ENCODE measurements at places on chromosomes 7 and 10.

GRCh38 chr7:151494298-151495284 lies 25.1 kb downstream of the RHEB start:
- DNase-seq, result no peak

- no peak for DNase-seq
Observed at GRCh38 chr7:102892631-102893278, 20.0 kb upstream of the LRRC17 start.

- DNase-seq, result no peak
Observed at GRCh38 chr7:29609162-29610037, 45.8 kb downstream of the PRR15 start.

DNA sequence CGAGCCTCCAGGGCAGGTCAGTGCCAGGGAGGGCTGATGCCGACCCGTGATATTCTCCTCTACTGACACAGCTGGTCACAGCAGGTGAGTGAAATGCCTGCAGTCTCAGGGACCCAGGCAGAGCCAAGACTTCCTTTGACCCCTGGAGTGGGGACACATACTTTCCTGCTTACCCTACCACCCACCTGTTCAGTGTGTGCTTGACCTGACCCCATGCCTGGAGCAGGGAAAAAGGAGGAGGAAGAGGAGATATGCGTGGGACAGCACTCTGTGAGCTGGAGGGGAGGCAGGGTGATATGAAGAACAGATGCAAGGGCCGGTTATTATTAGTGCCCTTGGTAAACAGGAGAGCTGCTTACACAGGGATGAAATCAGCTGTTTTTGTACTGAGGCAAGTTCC lies 40.8 kb upstream of the WIPF3 start:
- DNase-seq, result no peak

GRCh38 chr10:102422545-102423129 lies 2.0 kb downstream of the FBXL15 start:
- peak; percentile 58 for DNase-seq

- no peak for DNase-seq
Observed at GRCh38 chr7:148982654-148983199, 45.6 kb downstream of the PDIA4 start.

- DNase-seq, result no peak
Observed at GRCh38 chr10:131544495-131544894, 233.0 kb upstream of the TCERG1L start.

DNA sequence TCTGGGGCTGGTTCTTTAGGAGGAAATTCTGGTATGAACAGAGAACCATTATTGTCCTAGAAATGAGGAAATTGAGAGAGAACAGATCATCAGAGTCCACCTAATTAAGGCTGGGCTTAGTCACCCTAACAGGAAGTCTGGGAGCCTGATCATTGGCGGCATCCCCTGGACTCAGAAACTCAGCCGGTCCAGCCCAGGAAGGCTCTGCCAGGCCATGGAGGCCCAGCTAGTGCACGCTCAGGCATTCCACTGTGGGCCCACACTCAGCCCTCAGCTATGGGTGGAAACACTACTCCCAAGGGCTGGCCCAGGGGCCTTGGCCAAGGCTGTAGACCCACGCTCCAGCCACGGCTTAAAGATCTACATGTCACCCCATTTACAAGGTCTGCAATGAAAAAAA lies 109.2 kb downstream of the PTPN20 start:
- DNase-seq, result no peak

- DNase-seq, result no peak
Observed at GRCh38 chr10:58791137-58791536, 278.5 kb downstream of the BICC1 start.

GRCh38 chr7:79293655-79294142 lies 159.8 kb downstream of the MAGI2 start:
- DNase-seq, result no peak

GRCh38 chr10:124745673-124746072 lies 1.5 kb upstream of the FAM53B start:
- peak; percentile 78 for DNase-seq

GRCh38 chr7:36072620-36073019 lies 80.4 kb upstream of the EEPD1 start:
- DNase-seq, result no peak

DNA sequence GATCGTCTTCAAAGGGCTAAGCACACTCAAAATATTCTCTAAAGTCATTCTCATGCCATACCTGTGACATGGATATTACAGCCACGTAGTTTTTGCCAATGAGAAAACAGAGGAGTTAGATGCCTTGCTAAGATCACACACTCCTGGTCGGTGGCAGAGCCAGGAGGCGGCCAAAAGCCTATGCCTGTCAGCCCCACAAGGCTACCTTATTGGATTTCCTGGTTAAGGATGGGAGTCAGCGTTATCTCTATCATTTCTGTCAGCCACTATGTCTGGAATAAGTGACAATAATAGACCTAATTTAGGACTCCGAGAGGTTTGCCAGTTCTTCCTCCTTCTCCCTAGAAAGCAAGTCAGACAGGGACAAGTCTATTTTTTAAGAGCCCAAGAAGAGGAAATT lies 250.8 kb downstream of the TRIL start:
- DNase-seq, result no peak

- no peak for DNase-seq
Observed at GRCh38 chr10:22489467-22489866, 144.2 kb downstream of the SPAG6 start.

DNA sequence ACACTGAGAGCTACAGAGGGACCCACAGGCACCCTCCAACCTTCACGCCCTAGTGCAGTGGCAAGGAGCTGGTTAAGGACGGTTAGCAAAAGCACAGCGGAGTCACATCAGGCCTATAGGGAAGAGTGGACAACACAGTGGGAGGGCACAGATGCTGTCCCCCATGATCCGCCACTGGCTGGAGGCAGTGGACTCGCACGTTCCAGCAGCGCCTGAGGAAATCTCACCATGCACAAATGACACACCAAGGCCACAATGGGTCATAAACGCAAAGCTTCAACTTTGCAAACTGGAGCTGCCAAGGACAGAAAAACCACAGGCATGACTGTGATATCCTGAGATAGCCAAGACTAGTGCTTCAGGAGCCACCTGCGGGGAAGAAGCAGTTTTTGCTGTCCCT lies 58.8 kb downstream of the GRB10 start:
- no peak for DNase-seq

DNA sequence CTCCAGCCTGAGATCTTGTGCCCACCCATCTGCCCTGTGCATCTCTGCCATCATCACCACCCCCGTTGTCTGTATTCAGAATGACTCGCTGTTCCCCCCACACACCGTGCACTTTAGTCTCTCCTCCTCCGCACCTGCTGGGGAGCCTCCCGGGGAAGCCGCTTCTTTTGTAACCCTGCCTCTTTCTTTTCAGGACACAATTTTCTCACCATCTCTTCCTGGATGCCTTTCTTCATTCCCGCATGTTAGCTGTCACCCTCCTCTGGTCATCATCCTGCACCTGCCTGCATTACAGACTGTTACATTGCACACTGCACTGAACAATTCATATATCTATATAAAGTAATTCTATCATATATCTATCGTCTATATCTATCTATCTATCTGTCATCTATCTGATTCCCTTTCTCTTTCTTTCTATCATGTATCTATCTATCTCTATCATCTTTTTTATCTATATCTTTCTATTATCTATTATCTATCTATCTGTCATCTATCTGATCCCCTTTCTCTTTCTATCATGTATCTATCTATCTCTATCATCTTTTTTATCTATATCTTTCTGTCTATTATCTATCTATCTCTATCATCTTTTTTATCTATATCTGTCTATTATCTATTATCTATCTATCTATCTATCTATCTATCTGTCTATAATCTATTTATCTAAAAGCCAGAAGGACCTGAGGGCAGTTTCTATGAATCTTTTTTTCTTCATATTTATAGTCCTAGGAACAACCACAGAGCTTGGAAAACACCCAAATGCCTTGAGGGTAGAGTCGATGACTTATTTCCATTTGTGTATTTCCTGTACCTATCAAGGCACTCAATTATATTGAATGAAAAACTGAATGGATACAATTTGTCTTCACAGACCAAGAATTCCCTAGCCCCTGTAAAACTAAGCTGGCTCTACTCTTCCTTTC lies 642.5 kb downstream of the ACTR3B start:
- DNase-seq, result no peak

DNA sequence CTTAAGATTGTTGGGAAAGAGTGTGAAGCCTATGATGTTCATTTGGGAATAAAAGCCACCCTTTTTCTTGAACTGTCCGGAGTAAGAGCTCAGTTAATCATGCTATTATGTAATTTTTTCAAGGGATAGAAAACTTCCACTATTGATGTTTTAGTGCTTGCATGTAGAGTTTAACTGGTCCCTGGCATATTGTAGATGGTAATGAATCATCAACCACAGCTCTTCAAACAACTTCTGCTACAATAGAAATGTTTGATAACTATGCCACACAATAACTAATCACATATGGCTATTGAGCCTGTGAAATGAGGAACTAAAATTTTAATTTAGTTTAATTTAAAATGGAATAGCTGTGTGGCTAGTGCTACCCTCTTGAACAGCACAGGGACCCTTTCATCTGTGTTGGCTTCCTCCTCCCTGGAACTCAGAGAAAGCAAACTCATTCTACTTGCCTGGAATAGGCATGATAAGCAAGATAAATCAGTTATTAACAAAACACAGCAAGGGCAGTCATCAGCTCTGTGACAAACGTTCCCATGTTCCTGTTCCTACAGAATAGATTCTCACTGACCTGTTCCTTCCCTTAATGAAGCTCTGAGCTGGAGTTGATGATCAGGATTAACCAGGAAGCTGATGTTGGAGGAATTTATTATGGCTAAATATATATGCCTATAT lies 4.9 kb upstream of the SRI start:
- no peak for DNase-seq

GRCh38 chr10:124798364-124798763 lies 3.3 kb upstream of the ABRAXAS2 start:
- no peak for DNase-seq

DNA sequence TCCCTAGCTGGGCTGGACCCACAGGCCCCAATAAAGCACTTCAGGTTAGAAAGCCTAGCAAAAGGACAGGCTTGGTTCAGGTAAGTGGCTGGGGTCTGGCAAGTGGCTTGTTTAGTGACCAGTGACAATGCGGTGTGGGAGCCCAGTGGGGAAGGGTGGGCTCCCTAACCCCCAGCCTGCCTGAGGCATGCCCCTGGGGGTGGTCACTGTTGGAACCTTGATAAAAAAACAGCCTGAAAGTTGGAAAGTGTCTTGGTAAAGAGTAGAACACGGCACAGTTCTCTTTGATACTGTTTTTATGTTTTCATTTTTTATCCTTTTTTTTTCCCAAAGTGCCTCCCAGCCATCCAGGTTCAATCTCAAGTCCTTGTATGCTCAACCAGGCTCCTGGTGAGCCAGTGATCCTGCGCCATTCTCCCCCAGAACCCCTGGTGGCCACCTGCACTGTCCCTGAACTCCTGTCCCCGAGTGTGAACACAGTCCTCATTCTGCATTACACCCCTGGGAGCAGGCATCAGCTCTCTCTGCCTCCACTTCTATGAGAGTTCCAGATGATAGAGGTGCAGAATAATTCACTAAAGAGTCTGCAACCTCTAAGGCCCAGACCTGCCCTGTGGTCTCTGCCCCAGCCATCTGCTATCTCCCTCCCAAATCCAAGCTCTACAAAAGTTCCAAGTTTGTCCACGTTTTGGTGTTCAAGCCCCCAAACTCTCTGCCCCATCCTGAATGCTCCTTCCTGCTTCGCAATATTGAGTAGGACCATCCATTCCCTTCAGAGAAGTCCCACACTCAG lies 15.0 kb upstream of the CXCL12 start:
- DNase-seq, result no peak

GRCh38 chr7:94907026-94907810 lies at the start of gene PPP1R9A:
PPP1R9A (plus strand) TSS chr7:94907594; CDS start chr7:94910114, 2,520 bp downstream.
- no peak for DNase-seq

DNA sequence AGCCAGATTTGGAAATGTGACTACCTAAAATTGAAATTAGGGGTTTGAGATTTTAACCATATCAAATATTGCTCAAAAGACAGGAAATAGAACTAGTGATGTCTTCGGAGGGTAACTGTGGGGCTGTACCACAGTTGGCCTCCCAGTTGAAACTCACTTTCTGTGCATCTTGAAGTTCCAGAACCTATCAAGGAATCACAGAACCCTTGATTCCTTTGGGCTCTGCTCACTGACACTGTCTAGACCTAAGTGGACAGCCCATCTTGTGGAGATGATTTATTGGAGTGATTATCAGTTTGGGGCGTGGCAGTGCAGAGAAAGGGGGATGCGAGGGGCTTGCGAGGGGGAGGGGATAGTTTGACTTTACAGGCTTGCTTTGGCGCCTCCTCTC lies 134.2 kb upstream of the GJD4 start:
- DNase-seq, result no peak

GRCh38 chr10:30553626-30554439 lies 75.7 kb downstream of the LYZL2 start:
- no peak for DNase-seq

Measured in CD4-positive, alpha-beta T cell treated with Interleukin-10 for 1 hour (primary cell).